ENCODE measurements at places on chromosomes 11 and 22. TPM values are rescaled to one million over a fixed set of nuclear protein-coding genes. Genes with fewer than 3 reads are reported as not detected.

GRCh38 chr22:25840891-25841290, 98.9 kb downstream of the MYO18B start:
- DNase-seq: no peak

The SLC22A8 gene
- polyA plus RNA-seq: not detected

The CCDC116 gene
- 0.28 TPM for polyA plus RNA-seq

GRCh38 chr22:45010532-45010900, 711 bp upstream of the PHF21B start:
- DNase-seq: peak; percentile 71

- no peak for DNase-seq
These were observed 41.0 kb upstream of the OLFML1 start for GRCh38 chr11:7444091-7444981.

The PKDREJ gene
- not detected for polyA plus RNA-seq

The PYGM gene
- 0.08 TPM for polyA plus RNA-seq

DNA sequence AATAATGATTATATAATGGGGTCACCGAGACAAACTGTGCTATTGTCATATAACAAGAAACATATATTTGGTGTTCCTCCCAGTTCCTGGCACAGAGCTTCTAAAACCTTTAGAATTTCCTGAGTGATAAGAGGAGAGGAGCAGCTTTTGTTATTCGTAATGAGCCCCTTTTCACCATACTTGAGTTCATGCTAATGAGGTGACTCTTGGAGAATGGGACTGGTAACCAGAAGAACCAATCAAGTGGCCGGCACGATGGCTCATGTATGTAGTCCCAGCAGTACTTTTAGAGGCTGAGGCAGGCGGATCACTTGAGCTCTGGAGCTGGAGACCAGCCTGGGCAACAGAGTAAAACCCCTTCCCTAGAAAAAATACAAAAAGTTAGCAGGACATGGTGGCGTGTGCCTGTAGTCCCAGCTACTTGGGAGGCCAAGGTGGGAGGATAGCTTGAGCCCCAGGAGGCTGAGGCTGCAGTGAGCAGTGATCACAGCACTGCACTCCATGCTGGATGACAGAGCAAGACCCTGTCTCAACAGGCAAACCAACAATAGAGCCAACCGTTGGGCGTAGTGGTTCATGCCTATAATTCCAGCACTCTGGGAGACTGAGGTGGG, 62.7 kb upstream of the FTH1 start:
- DNase-seq: no peak

The INS gene
- polyA plus RNA-seq: not detected

DNA sequence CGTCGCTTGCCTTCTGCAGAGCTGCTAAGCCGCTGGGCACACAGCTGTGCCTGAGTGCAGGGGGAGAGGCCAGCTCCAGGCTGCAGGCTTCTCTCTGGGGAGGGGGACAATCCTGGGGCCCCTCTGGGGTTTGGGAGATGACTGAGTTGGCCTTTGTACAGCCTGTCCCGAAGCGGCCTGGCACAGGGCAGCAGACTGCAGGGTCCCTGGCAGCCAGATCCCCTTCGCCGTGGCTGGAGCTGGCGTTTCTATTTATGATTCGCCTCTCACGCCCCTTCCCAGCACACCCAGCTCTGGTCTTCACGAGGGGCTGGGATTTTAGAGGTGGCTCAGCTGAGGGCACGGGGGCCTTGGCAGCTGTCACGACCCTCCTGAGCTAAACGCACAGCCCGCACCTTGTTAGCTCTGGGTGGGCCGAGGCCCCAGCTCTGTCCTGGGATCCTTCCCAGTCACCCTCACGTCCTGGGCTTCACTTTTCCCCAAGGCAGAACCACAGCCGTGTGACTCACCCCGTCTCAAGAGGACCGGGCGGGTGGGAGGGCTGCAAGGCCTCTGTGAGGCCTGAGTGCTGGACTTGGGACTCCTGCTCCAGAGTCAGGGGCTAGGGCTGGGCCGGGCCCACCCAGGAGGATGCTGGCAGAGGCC, 18.4 kb downstream of the OSBPL5 start:
- DNase-seq: peak; percentile 40

DNA sequence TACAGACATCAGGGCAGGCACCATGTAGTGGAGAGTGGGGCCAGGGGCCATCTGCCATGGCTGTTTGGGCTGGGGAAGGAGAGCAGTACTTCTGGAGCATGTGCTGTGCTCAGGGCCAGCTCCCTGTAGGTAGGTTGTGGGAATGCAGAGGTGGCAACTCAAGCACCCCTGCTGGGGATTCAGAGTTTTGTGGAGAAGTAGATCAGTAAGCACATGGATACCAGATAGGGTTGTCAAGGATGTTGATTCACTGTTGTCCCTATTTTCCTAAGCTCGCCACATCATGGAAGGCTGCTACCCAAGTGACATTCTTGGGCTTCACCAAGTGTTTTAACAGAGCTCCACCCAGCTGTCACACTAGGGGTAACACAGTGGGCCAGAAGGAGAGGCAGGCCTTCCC, 67.2 kb downstream of the BMAL1 start:
- DNase-seq: no peak

DNA sequence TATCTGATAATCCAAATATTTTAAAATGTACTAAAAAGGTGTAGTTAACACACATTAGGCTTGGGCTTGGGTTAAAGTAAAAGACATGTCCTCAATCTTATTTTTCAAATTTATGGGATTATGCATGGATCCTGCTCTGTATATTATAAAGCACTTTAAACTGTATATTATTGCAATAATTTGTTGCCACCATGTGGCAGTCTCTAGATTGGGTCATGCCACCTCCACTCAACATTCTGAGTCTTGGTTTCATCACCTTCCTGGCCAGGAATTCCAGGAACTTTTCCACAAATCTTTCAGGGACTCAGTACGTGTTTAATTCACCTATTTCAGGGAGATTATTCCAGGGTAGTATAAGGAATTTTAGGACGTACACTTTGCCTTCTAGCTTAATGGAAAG, 695.5 kb downstream of the FAM181B start:
- no peak for DNase-seq

GRCh38 chr11:67469508-67469811, 409 bp upstream of the TMEM134 start:
- DNase-seq: no peak

The ZNF214 gene
- 2.5 TPM for polyA plus RNA-seq

The PATE4 gene
- not detected for polyA plus RNA-seq

DNA sequence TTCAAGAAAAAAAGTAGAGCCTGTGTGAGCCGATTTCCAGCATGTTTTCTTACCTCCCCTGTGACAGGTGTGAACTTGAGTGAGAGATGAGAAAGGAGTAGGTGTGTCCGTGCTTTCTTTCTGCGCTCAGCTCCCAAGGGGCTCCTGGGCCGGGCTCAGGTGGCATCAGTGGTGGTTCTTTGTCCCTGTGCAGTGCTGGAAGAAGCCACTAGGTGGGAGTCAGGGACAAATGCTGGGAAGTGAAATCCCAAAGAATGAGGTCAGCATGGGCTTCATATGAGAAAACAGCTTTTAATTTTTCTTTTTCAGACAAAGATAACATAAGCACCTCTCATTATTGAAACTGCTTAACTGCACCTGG, 57.8 kb downstream of the PPFIBP2 start:
- DNase-seq: peak; percentile 70

DNA sequence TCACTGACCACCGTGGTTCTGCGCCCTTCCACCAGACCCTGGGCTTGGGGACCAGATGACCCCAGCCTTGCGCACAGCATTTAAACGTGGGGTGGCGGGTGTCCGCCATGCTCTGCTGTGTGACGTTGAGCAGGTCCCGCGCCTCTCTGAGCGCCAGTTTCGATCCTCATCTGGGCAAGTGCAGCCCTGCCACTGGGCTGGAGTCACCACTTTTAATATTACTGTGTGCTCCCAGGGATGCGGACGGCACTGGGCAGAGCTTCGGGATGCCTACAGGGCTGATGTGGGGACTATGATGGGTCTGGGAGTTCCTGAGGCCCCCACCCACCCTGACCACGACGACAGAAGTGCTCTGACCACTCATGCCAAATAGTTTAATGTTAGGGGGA, 1.2 kb upstream of the NUDT8 start:
- no peak for DNase-seq

Measured in SK-N-SH (cell line).